ENCODE measurements at places on chromosomes 16 and 17.

- no peak for DNase-seq
Measured at GRCh38 chr16:1960665-1961630, 1.6 kb downstream of the NDUFB10 start.

GRCh38 chr16:84758627-84759026 is 58.8 kb downstream of the USP10 start:
- DNase-seq = no peak

DNA sequence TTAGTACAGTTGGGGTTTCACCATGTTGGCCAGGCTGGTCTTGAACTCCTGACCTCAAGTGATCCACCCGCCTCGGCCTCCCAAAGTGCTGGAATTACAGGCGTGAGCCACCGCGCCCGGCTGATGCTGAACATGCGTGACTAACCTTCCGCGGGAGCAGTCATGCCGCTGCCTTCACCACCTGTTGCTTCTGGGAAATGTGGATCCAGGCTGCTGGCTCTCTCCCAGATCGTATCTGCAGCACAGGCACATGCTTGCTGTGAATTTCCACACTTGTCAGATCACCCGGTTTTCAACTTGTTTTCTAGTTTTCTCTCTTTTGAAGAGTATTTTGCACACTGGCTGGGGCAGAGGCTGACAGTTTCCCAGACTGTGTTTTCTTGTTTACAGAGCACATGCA is 97.9 kb downstream of the ADCY9 start:
- no peak for DNase-seq

DNA sequence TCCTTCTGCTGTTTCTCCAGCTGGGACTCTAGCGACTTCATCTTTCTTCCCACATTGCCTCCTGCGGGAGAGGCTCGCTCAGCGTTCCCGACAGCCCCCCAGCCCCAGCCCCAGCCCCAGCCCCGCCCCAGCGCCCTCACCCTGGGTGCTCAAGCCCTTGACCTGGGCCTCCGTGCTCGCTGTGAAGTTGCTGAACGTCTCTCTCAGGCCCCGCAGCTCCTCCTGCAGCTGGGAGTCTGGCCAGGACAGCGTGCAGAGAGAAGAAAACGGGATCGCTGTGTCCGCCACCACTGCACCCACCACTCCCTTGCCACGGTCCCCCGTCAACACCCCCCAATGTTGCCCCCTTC is 2.4 kb downstream of the ASGR1 start:
- DNase-seq = no peak

DNA sequence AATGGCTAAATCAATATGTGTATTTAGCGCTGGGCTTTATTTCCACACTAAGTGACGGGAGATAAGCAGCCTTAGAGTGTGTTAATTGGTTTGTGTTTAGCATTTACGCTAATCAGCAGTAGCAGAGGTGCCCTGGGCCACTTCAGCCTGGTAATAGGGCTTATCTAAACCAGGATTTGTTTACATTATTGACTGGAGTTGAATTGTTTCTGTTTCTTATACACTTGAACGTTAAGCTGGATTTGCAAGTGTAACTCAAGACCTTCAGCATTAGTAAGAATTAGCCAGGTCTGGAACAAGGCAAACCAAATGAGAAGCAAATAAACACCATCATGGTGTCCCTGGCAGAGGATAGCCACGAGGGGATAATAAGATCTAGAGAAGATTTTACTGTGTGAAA is 313.6 kb downstream of the HS3ST4 start:
- no peak for DNase-seq

DNA sequence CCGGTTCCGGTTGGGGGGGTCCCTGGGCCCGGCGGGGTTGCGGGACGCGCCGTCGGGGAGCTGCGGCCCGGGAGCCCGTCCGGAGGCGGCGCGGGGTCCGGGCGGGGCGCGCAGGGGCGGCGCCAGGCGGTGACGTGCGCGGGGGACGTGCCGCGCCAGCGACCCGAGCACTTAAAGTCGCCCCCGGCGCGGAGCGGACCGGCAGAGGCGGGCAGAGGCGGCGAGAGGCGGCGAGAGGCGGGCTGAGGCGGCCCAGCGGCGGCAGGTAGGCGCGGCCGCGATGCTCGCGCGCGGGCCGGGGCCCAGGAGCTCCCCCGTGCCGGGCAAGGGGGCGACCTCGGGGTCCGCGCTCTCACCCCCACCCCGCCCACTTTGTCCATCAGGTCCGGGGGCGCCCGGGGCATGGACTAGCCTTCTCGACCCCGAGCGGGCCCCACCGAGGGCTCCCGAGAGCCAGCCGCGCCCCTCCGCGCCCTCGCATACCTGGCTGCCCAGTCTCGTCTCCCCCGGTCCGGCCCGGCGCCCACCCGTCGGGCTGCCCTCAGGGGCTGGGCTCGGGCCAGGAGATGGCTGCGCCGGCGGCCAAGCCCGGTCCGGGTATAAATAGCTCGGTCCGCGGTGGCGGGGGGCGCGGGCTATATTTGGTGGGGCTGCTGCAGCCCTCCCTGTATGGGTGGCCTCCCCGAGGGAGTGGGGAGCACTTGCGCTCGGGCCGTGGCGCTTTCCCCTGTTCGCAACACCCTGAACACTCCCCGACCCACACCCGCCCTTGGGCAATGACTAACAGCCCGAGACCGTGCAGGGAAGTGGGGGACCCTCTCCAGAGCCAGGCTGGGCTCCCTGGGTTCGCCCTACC is at the start of gene SLC16A3:
Gene SLC16A3, plus strand, starts transcription at position 201 of the 856 bp plus-strand sequence. CDS start 6,967 bp downstream, outside the sequence.
- peak; percentile 71 for DNase-seq

DNA sequence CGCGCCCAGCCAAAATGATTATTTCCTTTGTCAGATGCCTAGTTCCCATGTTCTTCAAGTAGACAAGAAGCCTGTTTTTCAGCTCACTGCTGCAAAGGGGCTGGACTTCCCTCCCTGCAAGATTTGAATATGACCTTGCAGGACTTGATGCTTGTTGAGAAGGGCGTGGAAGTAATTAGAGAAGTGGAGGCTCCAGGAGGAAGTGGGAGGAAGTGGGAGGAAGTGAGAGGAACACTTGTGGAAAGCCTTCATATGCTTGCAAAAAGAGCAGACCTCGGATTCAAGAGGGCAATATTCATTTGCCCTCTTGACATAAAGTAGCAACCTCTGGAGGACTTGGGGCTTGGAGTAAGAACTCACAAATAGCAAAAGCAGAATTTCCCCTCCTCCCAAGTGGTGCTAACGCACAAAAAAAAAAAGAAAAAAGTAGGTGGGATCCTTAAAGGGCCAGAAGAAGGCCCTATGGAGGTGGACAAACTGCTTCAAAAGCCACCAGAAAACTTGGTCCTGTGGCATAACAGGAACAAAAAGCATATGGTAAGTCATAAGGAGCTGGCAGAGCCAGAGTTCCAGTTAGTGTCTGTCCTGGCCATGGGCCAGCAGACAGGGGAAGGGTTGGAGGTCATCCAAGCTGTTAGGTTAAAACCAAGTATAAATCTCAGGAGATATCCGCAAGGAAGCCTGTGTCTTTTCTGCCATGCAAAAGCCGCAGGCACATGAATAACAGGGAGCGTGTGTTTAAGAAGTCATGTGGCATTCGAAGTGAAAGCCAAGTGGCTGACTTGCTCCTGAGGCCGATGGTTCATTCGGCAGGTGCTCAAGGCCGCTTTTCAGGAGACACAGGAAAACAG is 20.6 kb upstream of the PRKAR1A start:
- DNase-seq = no peak

- DNase-seq = no peak
Measured at GRCh38 chr16:9160551-9160911, 69.1 kb downstream of the HAPSTR1 start.

DNA sequence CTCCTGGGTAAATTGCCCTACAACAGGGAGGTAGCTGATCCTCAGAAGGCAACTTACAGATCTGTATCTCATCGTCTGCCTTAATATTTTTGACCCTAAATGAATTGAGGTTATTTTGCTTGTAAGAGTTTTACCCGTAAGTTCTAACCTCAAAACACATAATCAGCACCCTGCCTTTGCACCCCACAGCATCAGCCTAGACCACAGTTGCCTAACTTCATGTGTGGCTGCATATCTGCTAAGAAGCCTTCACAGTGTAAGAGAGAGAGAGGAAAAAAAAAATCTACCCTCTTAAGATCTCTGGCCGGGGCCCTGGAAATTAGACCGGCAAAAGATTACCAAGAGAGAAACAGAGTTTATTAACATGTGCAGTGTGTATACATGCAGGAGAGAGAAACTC is 76.9 kb downstream of the ARHGAP44 start:
- no peak for DNase-seq

DNA sequence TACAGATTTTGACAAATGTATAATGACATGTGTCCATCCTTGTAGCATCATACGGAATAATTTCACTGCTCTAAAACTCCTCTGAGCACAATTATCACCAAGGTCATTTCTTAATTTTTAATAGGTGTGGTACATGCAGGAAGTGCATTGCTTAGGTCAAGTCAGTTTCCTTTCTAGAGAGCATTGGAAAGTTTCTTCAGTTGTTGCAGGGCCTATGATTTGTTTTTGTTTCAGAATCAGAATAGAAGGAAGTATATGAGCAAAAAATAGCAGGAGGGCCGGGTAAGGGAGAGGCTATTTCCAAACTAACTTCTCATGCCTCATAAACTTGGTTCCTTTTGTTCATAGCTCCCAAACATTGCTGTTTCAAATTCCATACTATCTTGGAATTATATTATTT is 24.0 kb upstream of the SLFN5 start:
- no peak for DNase-seq

GRCh38 chr16:23029733-23030420 is 119.4 kb downstream of the USP31 start:
- no peak for DNase-seq

DNA sequence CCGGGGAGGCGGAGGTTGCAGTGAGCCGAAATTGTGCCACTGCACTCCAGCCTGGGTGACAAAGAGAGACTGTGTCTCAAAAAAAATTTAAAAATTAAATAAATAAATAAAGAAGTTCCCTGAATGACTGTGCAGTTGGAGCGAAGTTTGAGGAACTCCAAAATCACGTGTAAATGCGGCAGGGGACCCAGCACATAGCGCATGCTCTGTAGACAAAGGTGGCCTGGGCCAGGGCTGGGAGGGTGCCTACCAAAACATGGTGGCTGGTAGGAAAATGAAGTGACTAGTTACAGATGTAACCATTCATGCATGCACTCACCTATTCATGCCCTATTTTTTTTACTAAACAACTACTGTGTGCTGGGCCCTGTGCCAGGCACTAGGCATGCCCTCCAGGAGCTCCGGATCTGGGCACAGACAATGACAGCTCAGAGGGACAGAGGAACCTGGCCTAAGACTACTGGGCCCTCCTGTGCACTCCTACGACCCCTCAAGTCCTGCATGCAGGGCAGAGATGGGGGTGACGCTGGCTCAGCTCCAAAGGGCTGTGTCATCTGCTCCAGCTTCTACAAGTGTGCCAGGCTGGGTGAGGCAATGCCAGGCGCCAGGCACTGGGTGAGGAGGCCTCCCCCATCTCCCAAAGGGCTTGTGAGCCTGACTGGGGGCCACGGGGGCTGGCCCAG is 65.3 kb downstream of the RMI2 start:
- DNase-seq = no peak

- no peak for DNase-seq
Measured at GRCh38 chr16:10982465-10983150, 38.2 kb downstream of the CLEC16A start.

DNA sequence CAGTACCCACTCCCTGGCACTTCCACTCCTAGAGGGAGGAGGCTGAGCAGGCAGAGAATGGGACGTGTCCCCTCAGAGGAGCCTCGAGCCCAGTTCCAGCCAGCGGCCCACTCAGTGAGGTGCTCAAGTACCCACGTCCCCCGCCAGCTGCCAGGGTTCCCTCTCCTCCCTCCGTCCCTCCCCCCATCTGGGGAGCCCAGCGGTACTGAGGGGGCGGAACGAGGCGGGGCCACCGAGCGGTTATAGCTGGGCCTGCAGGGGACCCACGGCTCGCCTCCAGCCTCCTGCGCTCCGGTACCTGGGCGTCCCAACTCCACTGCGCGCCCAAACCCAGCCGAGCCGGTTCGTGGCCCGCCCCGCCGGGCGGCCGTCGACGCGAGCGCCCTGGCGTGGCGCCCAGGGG is at the start of gene NPW:
Gene NPW, plus strand, starts transcription at position 268 of the 403 bp plus-strand sequence.
- DNase-seq = no peak

GRCh38 chr17:5410594-5411272 is 8.7 kb downstream of the NUP88 start:
- no peak for DNase-seq

- no peak for DNase-seq
Measured at GRCh38 chr16:87822108-87822970, 47.0 kb downstream of the SLC7A5 start.

GRCh38 chr16:27869411-27869810 is 194.1 kb downstream of the GSG1L start:
- DNase-seq = no peak

DNA sequence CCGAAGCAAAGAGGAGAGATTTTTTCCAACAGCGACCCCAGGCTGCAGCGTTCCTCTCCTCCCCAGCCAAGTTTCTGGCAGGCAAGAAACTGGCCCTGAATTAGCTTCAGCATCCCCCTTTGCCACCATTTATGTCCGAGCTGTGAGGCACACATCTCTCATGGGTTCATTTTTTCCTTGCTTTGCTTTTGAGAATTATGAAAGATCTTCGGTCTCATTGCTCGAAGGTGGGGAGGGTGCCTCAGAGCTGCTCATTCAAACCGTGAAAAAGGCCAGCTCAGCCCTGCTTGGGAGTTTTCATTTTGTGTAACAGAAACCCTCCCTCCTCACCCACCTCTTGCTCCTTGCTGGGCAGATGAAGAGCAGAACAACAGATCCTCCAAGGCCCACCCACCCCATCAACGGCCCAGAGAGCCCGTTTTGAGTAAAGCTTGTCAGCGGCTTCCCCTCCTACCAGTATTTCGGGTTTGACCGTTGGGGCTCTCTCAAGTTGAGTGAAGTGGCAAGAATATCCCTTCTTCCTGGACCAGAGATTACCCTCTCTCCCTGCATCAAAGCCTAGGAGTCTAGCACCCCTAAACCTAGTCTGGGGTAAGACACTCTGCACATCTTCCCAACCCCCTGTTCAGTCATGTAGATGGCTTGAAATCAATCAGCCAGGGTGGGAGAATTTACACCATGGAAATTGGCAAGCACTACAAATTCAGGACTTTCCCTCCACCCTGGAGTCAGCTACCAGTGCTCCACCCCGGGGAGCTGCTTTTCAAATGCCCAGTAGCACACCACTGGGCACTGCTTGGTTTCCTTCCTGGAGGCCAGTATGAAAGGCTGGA is 1.8 kb downstream of the CCR7 start:
- DNase-seq = no peak

- peak; percentile 91 for DNase-seq
Measured at GRCh38 chr17:79777894-79778503, at the start of gene CBX2. Gene CBX2, plus strand, starts transcription at chr17:79778148. Its CDS starts 88 bp downstream, at chr17:79778236.

GRCh38 chr17:31408586-31408985 is 17.1 kb downstream of the RAB11FIP4 start:
- no peak for DNase-seq

Measured in erythroblast (primary cell).